HFFc6 (cell line): ENCODE measurements at places on chromosomes 13 and 19. TPM values are rescaled to one million over a fixed set of nuclear protein-coding genes. Genes with fewer than 3 reads are reported as not detected.

DNA sequence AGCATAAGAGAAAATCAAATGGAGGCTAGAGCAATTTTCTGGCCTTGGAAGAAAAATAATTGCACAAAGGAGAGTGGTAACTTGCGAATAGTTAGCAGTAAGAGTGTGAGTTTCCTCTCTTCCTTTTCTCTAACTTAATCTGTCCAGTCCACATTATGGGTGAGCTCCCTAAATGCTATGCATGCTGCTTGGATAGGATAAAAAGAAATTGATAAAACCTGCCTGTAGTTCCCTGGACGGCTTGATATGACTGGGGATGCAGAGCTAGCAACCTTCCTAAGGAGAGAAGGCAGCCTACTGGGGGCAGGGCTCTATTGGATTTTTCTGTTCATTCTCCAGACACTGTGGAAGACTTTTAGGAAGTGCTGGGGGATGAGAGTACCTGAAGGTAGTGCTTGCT is 311.3 kb downstream of the LMO7 start:
- no peak for DNase-seq

The SH3GL1 gene
- total RNA-seq: 107 to 118 TPM (median 117 TPM) in 3 replicates

DNA sequence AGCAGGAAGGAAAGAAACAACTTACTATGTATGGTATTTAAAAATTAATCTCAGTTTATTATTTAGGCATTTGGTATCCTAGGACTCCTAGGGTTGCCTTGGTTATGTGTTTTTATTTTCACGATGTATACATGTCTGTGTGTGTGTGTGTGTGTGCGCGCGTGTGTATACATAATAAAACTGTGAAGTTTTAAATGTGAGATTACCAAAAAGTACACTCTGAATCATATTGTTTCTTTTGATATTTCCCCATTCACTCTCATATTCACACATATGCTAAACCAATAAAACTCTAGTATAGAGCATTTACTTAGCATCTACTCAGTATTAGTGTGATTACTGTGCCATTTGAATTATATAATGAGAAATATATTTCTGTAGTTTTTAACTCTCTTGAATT is 30.8 kb upstream of the NDFIP2 start:
- no peak for DNase-seq

The ELF1 gene
- total RNA-seq: 25.4 to 35.3 TPM (median 33.5 TPM) in 3 replicates

DNA sequence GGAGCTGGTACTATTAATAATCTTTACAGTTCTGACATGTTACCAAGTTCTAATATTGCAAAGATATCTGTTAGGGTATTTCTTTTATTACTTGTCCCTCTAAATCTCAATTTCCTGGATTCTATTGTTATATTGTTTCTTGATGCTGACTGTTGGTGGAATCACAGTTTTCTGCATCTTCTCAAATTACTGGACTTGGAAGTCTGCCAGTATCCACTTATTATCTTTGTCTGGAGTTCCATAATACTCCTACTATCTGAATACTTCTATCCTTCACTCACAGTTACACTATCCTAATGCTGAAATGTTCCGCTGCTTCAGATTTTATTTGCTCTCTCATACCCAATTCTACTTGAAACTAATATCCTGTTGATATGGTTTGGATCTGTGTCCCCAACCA is 1985.7 kb upstream of the PRR20A start:
- DNase-seq: no peak
